ENCODE measurements at places on chromosomes 13 and 19. TPM values are rescaled to one million over a fixed set of nuclear protein-coding genes. Genes with fewer than 3 reads are reported as not detected.

DNA sequence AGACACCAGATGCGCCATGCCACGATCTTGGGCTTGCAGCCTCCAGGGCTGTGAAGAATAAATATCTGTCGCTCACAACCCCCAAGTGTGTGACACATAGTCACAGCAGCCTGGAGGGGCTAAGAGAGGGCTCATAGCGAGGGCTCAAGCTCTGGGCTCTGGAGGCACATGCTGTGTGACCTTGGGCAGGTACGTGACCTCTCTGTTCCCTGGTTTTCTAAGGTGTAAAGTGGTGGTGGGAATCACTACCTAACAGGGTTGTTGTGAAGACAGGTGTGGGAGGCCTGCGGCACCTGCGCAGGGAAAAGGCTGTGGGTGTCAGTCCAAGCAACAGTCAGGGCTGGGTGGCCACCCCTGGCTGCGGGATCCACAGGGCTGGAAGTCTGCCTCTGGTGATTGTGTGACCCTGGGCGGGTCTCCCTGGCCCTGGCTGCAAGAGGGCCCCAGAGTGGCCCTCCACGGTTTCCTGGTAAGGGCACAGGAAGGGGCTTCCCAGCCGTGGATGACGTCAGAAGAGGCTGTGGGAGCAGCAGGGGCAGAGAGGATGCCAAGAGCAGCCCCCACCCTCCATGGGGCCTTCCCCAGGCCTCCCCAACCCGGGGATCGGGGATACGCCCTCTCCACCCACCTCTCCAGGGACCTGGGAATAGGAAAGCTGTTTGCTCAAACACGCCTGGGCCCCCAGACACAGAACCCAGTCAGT is 218.8 kb upstream of the SGCG start:
- no peak for DNase-seq

DNA sequence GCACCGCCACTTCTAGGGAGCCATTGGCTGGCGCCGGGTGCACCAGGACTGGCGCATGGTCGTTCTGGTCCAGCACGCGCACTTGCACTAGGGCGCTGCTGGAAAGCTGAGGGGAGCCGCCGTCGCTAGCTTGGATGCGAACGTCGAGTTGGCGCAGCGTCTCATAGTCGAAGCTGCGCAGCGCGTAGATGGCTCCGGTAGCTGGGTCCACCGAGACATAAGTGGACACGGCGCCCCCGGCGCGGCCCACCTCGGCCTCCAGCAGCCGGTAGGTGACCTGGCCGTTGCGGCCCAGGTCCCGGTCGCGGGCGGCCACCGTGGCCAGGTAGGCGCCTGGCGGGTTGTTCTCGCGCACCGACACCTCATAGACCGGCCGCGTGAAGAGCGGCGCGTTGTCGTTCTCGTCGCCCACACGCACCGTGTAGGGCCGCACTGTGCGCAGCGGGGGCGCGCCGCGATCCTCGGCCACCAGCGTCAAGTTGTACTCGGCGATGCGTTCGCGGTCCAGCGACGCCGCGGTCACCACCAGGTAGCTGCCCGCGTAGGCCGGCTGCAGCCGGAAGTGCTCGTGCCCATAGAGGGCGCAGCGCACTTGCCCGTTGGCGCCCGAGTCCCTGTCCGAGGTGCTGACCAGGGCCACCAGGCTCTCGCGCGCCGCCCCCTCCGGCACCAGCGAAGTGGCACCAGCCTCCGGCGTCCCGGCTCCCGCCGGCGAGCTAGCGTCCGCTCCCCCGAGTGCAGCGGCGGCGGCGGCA is 1.7 kb downstream of the PCDH8 start:
- no peak for DNase-seq

GRCh38 chr19:14686411-14686810 is 3.4 kb upstream of the ZNF333 start:
- peak; percentile 46 for DNase-seq

GRCh38 chr13:93963266-93964145 is 516.0 kb downstream of the DCT start:
- DNase-seq: no peak

GRCh38 chr13:35694031-35694430 is 217.5 kb upstream of the MAB21L1 start:
- no peak for DNase-seq

- DNase-seq: no peak
These were observed 288.9 kb upstream of the MAB21L1 start for GRCh38 chr13:35765366-35765765.

DNA sequence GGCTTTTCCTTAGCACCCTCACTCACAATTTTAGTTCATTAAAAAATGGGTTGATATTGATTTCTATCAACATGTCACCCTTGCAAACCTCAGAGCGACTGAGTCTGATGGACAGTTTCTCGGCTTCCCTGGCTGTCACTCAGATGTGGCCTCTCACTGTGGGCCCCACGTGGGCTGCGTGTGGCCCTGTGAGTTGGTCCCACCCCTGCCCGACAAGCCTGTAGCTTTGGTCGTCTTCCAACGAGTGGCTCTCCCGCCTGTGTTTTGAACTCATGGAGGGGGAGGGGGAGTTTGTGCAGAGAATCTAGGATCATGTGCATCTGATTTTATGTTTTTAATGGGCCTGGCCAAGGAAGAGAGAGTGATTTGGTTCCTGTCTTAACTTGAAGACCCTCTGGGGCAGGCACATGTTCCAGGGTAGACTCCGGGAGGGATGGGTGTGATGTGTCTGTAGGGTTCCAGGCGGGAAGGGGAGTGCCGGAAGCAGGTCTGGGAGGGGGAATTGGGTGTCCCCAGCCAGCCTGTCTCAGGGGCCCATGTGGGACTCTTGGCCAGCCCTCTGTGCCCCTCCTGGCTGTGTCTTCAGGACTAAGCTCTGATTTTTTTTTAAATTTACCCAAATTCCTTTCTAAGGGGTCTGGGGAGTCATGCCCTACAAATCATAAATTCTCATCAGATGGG is 18.9 kb downstream of the ATP11A start:
- no peak for DNase-seq

- no peak for DNase-seq
These were observed 15.0 kb downstream of the LRP3 start for GRCh38 chr19:33208904-33209849.

GRCh38 chr19:53541971-53542370 is 4.0 kb downstream of the ZNF331 start:
- no peak for DNase-seq

DNA sequence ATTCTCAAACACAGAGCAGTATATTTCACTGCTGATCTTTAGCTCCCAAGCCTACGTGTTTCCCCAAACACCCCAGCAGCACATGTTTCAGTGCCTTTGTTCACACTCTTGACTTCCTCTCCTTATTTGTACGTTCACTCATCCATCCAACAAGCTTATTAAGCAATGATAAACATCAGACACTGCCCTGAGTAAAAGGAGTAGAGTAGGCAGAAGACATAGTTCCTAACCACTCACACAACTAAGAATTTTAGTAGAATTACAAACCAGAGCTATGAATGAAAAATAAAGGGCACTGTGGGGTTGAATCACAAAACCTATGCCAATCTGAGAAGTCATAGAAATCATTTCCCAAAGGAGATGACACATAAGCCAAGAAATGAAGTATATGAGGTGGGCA is 213.5 kb downstream of the DIAPH3 start:
- no peak for DNase-seq

DNA sequence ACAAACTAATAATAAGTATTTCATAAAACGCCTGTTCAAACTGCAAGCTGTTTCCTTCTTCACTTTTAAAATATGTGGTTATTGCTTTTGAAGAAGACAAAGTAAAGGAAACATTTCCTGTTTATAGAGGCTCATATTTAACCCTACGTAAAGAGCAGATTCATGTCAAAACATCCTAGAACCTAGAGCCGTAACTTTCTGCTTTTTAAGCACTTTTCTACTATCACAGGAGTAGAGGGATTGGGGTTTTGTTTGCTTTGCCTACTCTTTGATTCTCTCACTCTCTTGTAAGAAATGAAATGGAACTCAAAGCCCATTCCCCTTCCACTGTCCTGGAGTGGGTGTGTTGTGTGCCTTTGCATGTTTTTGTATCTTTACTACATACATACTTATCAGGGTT is 54.0 kb upstream of the GPR183 start:
- DNase-seq: peak; percentile 84

DNA sequence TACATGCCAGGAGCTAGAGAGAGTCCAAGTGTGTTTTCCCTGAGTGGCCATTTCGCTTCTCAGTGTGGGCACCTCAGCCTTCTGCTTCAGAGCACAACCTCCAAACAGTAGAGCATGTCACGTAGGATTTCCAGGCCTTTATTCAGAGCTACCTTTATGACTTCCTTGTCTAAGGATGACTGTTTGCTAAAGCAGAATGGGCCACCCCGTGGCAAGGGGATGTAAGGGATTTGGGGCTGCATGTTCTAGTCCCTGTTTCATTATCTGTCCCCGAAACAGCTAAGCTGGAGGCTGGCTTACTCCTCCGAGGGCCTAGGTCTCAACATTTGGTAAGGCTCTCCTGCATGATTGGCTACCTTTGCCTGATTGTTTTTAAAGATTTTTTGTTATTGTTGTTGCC is 6.0 kb downstream of the RNASEH2B start:
- no peak for DNase-seq

The JSRP1 gene
- 0.99 TPM for total RNA-seq

The SHC2 gene
- total RNA-seq: not detected

The CNMD gene
- total RNA-seq: not detected

The PSG2 gene
- total RNA-seq: 0.27 TPM

The DLEU7 gene
- not detected for total RNA-seq

The TSKS gene
- not detected for total RNA-seq

The TNFSF13B gene
- total RNA-seq: 5.4 TPM

The CAPS gene
- 38.8 TPM for total RNA-seq

The CILP2 gene
- 0.42 TPM for total RNA-seq

The RNF225 gene
- 0.39 TPM for total RNA-seq

The GPR18 gene
- 8.6 TPM for total RNA-seq

Data from CD4-positive, CD25-positive, alpha-beta regulatory T cell (primary cell).